Activated CD8-positive, alpha-beta memory T cell treated with anti-CD3 and anti-CD28 coated beads for 1 hour (primary cell): ENCODE measurements at places on chromosomes 2 and 18.

- no peak for DNase-seq
Measured at GRCh38 chr18:11175266-11175979, 26.1 kb upstream of the PIEZO2 start.

- no peak for DNase-seq
Measured at GRCh38 chr2:101788995-101789970, 91.8 kb downstream of the MAP4K4 start.

DNA sequence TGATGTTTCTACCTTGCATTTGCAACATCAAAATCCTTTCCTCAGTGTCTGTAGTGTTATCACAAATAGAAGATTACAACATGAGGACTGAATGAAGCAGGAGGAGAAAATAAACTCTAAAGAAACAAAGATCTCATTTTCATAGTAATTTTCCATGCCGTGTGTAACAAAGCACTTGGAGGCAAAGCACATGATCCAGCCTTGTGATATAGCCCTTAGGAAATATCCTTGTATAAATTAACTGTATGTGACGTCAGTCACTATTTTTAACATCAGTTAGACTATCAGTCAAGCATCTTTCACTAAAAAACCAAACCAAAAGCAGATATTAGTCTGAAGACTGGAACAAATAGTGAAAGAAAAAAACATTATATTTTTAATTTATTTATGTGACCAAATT lies 492.1 kb upstream of the CNTNAP5 start:
- no peak for DNase-seq

DNA sequence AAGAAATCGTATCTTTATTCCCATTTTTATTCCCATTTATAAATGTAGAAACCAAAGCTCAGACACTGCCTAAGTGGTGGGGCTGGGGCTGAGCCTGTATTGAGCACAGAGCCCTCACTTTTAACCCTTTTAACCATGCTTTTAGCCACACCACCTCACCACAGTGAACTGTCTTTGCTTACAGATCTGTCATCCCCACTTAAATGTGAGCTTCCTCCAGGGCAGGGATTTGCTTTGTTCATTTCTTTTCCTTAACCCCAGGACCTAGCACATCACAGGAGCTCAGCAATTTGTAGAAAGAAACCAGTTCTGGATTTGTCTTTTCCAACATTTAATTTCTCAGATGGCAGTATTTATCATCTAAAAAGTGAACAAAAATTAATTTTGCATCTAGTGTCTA lies 2.2 kb downstream of the BOD1L2 start:
- no peak for DNase-seq

GRCh38 chr2:9573840-9574239 lies 18.2 kb upstream of the ADAM17 start:
- no peak for DNase-seq

- DNase-seq = no peak
Measured at GRCh38 chr2:150630587-150631235, 143.2 kb upstream of the RND3 start.

DNA sequence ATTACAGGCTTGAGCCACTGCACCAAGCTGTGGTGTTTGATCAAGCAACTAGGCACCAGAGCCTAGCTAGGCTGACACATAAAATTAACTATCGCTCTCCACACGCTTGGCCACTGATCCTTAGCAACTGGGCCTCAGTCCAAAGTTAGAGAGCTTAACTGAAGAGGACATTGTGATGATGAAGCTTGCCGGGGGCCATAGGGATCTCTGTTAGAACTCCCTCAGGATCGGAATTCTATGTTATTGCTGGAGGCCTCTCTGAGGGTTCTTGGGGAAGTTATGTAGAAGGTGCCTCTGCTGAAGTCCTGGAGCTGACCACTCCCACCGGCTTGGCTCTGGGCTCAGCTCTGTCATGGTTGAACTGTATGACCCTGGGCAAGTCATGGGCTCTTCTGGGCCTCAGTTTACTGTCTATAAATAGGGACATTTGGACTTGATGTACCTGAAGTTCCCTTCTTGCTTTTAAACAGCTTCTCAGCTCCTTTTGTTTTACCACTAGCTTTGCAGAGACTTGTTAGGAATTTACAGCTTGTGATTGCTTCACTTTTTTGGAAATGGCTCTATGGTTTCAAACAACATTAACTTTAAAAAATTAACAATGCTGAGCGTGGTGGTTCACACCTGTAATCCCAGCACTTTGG lies 44.1 kb downstream of the GATA6 start:
- no peak for DNase-seq
